B cell (primary cell): ENCODE measurements at places on chromosomes 7 and 10.
A peak's percentile ranks its signal among the peaks of the same experiment; 100 is the strongest.

GRCh38 chr7:129872054-129872453, 80.7 kb downstream of the UBE2H start:
- no peak for DNase-seq

GRCh38 chr7:129343099-129343700, 91.0 kb upstream of the STRIP2 start:
- DNase-seq: peak; percentile 58

DNA sequence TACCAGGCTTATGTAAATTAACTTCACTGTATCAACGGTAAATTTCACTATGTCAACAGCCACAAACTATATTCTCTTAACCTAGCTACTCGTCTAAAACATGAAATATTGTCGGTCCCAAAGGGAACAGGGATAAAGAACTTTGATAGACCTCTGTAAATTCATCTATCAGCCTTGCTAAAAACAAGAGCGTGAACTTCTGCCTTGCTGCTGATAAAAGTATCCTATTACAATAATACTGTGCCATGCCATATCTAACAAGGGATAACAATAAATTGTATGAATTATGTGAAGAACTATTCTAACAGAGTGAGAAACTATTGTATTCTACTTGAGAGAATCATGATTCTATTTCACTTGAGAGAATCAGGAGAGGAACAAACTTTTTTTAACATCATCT, 117.2 kb downstream of the CNOT4 start:
- DNase-seq: no peak

- DNase-seq: no peak
These were observed 643 bp downstream of the KAT6B start for GRCh38 chr10:74827045-74827441.

DNA sequence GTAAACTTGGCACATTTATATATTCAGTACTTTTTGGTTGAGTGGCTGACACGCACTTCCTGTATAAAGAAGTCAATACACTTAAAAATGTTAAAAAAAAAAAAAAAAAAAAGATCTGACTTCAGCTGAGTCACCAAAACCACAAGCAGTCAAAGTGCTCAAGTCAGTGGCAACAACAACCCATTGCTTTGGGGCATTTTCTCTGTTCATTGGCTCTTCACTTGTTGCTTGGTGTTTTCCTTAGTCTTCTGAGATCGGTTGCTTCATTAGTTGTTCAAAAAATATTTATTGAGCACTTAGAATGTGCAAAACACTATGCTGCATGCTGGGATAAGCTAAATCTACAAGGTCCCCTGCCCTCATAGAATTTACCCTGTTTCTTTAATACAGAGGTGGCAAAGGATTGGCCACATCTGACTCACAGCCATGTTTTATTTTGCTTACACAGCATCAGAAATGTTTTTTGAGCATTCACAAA, 63.7 kb downstream of the ZNRF2 start:
- peak; percentile 64 for DNase-seq
